ENCODE measurements at places on chromosomes 5 and 9. TPM values are rescaled to one million over a fixed set of nuclear protein-coding genes. Genes with fewer than 3 reads are reported as not detected.

SELENOP gene
- total RNA-seq: 724 TPM

SLCO4C1 gene
- 0.46 TPM for total RNA-seq

SNCAIP gene
- 4.5 TPM for total RNA-seq

AK1 gene
- 51.9 TPM for total RNA-seq

DNA sequence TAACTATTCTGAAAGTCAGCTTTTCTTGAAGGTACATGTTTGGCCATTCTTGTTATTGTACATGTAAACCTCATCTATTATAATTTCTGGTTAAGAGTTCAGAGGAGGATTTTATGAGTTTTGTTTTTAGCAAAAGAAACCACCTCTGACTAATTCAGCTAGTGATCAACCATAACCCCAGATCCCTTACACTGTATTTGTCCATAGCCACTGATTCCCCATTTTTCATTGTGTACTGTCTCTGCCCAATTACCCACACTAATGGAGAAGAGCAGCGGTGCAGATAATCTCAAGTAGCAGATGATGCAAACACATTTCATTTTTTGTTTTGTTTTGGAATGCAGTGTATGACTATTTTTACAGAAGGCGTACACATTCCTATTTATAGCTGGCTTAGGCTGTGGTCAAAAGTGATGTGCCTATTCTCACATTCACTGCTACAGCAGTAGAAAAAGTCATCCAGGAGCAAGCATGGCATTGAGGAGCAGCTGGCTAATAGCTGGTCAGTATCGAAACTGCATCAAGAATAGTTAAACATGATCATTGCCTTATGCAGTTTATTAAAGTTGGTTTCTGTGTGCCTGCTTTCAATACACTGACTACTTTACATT, 988.3 kb downstream of the DTWD2 start:
- H3K27ac ChIP-seq: no peak overlapping the region
- H3K36me3 ChIP-seq: no peaks in the 10 kb centered on the region
- DNase-seq: no peak
- H3K4me1 ChIP-seq: no peaks in the 10 kb centered on the region
- no peak overlapping the region for H3K4me3 ChIP-seq

DNA sequence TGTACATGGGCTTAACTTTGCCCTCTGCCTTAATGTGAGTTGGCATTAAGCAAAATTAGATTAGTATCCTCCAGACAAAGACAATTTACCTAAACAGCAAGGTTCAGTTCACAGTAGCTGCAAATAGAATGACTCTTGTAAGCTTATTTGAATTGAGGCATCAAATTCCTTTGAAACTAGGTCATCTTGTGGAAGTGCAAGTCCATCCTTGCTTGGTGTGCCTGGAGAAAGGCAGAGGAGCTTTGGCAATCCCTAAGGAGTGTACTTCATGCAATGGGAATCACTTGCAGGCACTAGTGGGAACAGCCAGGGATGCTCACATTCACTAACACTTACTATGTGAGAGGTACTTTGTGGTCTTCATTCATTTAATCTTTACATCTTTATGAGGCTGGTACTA, 118.3 kb downstream of the DRD1 start:
- no peak for DNase-seq
- no peaks in the 10 kb centered on the region for H3K27me3 ChIP-seq
- no peaks in the 10 kb centered on the region for H3K36me3 ChIP-seq
- no peak overlapping the region for H3K27ac ChIP-seq

- H3K4me3 ChIP-seq: no peak overlapping the region
- no peaks in the 10 kb centered on the region for H3K27me3 ChIP-seq
- H3K36me3 ChIP-seq: no peaks in the 10 kb centered on the region
- no peak for DNase-seq
- H3K27ac ChIP-seq: no peak overlapping the region
These were observed 41.2 kb downstream of the RALGPS1 start for GRCh38 chr9:126955811-126956210.

DNA sequence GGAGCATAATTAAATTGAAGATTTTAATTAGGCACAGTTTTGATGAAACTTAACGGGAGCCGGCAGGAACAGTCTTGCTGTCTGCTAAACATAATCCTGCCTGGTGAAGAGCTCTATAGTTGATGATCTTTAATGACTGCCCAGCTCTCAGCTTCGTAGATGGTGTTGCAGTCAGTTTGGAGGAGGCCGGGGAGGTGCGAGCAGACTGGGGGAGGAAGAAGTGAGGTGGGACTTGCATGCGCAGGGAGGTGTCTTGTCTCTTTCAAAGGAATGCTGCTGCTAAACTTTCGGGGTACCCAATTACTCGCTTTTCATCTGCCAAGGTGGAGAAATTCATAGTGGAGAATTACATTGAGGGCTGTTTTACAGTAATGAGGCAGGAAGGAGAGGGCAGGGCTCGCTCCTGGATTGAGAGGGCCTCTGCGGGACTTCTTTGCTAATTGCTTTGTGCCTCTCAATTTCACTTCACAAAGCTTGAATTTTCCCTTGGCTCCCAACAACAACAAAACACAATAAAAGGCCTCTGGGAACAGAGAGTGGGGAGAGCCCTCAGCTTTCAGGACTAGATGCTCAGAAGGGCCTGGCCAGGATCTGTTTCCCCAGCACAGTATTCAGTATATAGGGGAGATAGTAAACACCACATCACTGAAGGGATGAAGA, 257.9 kb upstream of the ADRA1B start:
- H3K27me3 ChIP-seq: no peaks in the 10 kb centered on the region
- H3K36me3 ChIP-seq: no peaks in the 10 kb centered on the region
- H3K4me3 ChIP-seq: no peak overlapping the region
- H3K4me1 ChIP-seq: no peaks in the 10 kb centered on the region
- no peak overlapping the region for H3K27ac ChIP-seq

DNA sequence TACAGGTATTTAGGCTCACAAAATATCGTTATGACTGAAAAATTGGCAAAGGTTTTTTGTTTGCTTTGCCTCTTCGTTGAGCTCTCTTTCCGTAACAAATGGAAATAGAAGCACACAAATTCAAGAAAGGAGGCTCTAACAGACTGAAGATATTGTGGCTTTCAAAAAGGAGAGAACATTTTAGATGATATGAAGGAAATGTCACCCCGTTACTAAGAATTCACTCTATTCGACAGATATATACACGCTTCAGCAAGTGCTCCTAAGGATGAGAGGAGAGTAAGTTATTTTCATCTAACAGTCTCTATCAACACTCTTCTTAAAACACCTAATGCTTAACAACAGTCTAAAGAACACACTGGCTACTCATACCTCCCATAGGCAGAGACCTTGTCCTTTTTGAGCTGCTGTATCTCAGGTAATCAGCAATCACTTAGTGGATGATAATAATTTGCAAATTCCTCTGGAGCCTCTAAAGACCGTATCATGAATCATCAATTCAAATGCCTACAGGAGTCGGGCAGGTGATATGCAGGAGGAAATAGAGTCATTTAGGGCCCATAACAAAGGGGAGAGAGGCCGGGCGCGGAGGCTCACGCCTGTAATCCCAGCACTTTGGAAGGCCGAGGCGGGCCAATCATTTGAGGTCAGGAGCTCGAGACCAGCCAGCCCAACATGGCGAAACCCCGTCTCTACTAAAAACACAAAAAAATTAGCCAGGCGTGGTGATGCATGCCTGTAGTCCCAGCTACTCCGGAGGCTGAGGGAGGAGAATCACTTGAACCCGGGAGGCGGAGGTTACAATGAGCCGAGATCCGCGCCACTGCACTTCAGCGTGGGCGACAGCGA, 1.4 kb upstream of the HSDL2 start:
- H3K27ac ChIP-seq: peak overlapping the region; percentile 91
- peaks cover 32% of the 10 kb centered on the region for H3K4me1 ChIP-seq
- H3K36me3 ChIP-seq: no peaks in the 10 kb centered on the region
- peak; percentile 20 for DNase-seq

DNA sequence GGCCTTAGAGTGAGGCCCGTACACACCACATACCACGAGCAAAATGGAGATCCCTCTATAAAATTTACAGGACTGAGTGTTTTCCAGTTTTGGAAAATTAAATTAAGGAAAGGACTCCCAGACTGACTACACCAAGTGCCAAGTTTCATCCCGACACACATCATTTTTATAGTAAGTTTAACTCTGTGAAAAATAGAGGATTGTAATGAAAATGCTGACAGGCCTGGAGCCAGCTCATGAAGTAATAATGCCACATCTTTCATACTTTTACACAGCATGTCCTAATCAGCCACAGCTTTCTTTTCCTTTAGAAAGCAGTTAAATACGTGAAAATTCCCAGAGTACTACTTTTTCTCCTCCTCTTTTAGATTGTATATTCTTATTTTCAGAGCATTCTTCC, 169.2 kb downstream of the SAXO1 start:
- no peak for DNase-seq
- no peak overlapping the region for H3K4me3 ChIP-seq
- no peaks in the 10 kb centered on the region for H3K36me3 ChIP-seq
- no peaks in the 10 kb centered on the region for H3K27me3 ChIP-seq
- H3K4me1 ChIP-seq: peaks cover 4% of the 10 kb centered on the region
